ENCODE measurements at places on chromosomes 1 and 21. TPM values are rescaled to one million over a fixed set of nuclear protein-coding genes. Genes with fewer than 3 reads are reported as not detected.

GRCh38 chr1:107141491-107142126 is 770 bp downstream of the NTNG1 start:
- no peak for DNase-seq

The LRRC71 gene
- total RNA-seq: 0.32 TPM

The CFAP126 gene
- total RNA-seq: not detected

- DNase-seq: no peak
Observed at GRCh38 chr1:194860248-194861201, 1674.1 kb upstream of the B3GALT2 start.

- DNase-seq: no peak
Observed at GRCh38 chr1:67307251-67308060, at the start of gene IL12RB2. TSS of gene IL12RB2 (plus strand) at chr1:67307873. CDS start at chr1:67320369, 12,496 bp downstream.

DNA sequence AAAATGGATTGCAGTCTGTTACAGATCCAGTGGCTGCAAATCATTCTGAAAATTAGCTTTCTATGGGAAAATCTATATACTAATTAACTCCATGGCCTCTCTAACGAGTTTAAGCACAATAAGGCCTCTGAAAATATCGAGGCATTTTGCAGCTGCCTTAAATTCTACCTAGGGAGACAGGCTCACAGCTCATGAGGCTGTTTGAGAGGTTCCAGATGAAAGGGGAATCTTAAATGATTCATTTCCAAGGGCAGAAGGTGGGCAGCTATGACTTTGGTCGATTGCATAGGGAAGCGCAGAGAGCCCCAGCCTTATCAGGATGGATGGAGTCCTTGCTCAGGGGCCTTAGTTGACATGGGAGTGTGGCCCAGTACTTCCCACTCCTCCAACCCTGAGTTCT is 216.8 kb upstream of the POU3F1 start:
- DNase-seq: no peak

DNA sequence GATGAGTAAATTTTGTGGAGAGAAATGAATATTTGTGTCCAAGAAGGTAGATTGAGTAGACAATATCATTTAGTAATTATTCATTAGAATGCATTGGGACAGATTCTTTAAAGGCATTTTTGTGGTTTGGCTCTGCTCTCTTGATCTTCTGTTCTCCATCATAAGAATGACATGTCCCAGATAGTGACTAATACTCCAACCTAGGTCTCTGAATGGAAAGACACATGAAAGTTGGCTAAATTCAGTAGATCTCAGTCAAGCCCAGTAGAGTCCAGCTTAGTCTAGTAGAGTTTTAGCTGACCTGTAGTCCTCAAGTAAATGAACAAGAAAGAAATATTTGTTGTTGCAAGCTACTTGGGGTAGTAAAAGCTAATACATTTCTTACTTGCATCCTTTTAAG is 61.8 kb upstream of the DNAH14 start:
- no peak for DNase-seq

GRCh38 chr21:32921632-32922230 is 104.0 kb upstream of the OLIG2 start:
- no peak for DNase-seq

GRCh38 chr21:42332557-42333317 is 17.5 kb upstream of the TFF3 start:
- DNase-seq: no peak

GRCh38 chr1:176853503-176853902 is 311.0 kb downstream of the ASTN1 start:
- DNase-seq: no peak

DNA sequence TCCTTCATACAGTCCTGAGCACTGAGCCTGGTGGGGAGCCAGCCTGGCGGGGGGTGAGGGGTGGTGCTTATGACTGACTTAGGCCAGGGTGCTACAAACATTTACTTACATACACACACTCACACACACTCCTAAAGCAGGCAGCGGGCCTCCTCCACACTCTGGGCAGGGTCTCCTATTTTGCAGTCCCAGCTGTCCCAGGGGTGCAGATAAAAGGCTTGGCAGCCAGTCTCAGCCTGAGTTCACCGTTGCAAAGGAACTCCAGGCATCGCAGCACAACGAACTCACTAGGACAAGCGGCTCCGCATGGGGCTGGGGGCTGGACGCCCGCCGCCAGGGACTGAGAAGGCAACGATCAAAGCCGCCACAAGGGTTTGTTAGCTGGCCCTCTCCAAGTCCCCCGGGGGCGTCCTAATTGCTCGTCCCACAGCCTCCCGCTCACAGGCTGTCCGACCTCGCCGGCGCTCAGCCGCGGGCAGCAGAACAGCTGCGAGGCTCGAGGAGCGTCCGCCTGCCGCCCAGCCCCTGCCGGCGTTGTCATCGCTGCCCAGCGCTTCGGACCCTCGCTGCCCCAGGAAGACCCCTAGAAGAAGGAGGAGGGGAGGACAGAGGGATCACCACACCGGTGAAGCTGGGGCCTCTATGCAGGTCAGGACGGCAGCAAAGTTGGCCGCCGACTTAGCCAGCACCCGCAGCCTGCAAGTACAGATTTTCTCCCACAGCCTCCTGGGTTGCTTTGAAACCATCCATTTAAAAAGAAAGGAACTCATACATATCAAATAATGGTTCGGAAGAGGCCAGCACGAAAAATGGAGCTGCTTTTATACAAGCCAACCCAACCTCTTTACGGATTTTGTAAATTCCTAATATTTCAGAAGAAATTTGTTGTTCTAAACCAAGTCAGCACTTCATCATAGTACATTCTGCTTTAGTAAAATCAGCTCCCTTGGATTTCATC is 6.2 kb downstream of the BARHL2 start:
- DNase-seq: no peak

The BCAS2 gene
- total RNA-seq: 32.8 TPM

GRCh38 chr1:25110485-25110884 is 121.8 kb downstream of the SYF2 start:
- no peak for DNase-seq

- no peak for DNase-seq
Observed at GRCh38 chr1:119133987-119134386, 6.5 kb downstream of the WARS2 start.

DNA sequence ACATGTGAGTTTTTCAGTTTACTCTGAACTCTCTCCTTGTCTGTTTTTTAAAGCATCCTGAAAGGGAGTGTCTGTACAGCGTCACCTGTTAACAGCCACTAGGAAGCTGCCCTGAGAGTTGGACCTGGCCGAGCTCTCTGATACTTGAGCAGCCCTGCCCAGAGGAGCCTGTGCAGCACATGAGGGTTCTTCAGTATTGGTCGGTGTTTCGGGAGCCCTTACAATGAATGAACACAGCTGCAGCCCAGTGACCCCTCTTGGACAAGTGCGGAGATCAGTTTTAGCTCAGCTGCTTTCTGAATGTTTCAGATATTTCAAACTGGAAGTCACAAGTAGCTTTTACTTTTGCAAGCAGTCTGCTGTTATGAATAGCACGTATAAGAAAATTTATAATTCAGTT is 39.2 kb downstream of the ADARB1 start:
- DNase-seq: no peak

- DNase-seq: no peak
Observed at GRCh38 chr21:38671773-38672172, 134.0 kb upstream of the ETS2 start.

DNA sequence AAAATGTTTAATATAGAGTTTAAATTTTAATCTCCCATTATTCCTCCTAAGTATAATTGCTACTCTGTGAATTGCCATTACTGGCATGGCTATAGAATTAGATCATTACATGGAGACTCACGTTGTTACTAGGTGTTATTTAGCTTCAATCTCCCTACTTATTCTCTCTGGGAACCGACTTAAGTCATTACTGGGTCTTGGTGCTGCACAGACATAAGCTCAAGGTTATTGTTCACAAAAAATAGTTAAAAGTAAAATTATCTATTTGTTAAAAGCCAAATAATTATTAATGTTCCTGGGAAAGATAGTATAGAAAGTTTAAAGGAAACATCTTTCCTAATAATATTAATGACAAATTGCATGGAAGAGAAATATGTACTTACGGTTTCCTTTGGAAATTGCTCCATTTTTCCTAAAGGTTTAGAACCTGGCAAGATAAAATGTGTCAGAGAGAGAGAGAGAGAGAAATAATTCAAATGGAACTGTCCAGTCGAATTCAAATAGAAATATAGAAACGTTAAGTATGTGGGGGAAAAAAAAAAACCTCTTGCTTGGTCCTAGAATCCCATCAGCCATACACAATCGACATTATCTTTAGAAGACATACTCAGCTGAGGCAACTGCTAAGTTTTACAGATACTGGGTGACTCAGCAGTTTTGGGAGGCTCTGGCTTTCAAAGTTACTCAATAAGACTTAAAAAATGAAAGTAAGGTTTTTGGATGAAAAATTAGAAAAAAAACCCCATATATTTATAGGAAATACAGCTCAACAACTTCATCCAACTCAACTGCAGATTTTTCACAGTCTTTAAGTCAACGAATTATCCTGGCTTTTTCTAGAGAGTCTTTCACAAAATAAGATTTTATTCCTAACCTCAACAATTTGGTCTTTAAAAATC is at the start of gene SPTA1:
TSS of gene SPTA1 (minus strand) at position 605 of the 899 bp plus-strand sequence. CDS start at position 407, 198 bp downstream.
- no peak for DNase-seq

DNA sequence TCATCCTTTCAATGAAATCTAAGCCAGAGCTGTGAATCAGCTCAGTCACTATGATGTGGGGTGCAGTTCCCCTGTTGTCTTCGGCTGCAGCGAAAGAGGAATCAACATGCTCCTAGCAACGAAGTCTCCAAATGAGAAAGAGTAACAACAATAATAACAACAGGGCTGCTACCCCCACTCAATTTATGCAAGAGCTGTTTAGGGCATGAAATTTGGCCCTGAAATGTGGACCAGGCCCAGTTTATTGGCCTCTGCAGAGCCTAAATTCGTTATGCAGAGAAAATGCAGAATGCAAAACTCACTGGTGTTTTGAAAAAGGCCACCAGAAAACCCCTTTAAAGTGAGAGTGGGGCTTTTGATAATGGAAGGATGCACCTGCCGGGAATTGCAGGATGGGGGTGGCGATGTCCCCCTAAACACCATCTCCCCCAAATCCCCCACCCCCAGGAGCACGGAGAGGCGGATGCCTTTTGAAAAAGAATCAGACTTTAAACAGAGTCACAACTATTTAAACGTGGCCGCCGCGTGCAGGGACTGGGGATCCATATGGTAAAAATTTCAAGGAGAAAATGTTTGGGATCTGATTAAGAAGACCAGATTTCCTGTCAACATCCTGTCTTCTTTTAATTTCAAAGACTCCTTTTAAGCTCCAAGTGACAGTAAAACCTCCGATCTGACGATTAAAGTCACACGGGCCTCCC is 1.9 kb downstream of the RUNX3 start:
- DNase-seq: no peak

- no peak for DNase-seq
Observed at GRCh38 chr1:16013220-16013907, 4.5 kb downstream of the HSPB7 start.

The MATN1 gene
- total RNA-seq: not detected

DNA sequence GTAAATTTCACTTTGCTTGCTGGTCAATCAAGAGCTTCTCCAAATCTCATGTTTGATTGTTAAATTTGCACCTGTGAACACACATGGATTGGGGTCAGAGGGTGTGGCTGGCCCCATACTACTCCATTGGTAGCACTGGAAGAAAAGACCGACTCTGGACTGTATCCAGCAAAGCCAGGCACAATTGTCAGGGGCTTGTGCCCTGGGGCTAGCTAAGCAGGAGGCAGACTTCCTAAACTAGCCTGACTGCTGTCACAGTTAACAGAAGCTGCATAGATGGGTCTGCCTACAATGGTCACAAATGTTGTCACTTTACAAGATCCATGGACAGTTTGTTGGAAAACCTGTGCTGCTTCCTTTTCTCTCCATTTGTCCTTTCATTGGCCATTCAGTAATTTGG is 421.0 kb downstream of the DSCAM start:
- no peak for DNase-seq

DNA sequence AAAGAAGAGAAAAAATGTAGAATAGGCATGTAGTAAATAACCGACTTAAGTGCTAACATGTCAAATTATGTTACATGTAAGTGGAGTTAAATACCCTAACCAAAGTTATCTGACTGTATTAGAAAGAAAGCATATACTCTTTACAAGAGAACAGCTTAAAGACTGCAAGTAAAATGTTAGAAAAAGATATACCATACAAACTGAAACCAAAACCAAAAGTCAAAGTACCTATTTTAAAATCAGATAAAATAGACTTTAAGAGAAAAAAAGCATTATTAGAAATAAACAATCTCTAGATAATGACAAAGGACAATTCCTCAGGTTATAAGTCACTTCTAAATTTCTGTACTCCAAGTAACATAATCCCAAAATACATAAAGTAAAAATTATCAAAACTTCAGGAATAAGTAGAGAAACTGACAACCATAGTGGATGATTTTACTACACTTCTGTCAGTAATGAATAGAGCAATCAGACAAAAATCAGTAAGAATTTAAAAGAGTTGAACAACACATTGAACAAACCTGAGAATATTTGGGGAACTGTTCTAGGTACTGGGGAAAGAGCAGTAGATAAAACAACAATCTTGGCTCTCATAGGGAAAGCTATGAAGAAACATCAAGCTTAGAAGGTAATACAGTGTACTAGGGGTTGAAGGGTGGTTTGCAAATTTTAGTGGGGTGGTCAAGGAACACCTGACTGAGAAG is 127.3 kb downstream of the TBX19 start:
- DNase-seq: no peak

The LEFTY1 gene
- total RNA-seq: not detected

DNA sequence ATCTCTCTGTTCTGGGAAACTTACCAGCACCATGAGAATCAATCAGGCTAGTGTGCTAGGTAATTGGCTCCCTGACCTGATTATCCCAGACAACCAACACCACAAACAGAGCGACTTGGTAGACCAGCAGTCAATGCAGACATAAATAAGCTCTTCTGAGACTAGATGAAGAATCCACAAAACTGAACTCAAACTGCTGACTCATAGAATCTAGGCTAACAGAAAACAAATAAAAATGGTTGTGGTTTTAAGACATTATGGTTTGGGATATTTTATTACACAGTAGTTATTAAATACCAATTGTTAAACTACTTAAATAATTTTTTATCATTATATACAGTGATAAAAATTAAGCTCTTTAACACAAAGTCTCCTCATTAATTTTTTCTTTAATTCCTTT is 535.7 kb downstream of the COL11A1 start:
- DNase-seq: no peak

DNA sequence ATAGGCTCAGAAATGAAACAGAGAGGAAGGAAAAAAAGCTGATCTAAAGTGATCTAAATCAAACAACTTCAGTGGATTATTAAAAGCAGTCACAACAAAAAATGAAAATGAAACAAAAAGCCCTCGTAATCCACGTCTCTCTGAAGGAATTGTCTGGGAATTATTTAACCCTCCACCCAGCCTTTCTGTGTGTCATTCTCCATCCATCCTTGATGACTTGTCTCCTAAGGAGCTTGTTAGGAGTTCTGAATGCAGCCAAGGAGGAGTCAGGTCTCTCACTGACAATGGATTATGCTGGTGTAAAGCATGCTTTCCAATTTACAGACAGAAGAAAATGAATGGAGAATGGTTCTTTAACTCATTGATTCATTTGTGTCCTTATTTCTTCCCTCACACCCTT is 359.3 kb upstream of the RUNX1 start:
- DNase-seq: no peak

GRCh38 chr1:203512848-203513584 is 19.1 kb downstream of the OPTC start:
- no peak for DNase-seq

Data from mesenteric fat pad (tissue), 1 donor.